ENCODE measurements at places on chromosomes 11 and 22.

GRCh38 chr11:17864478-17864941 lies 129.9 kb downstream of the KCNC1 start:
- no peak for DNase-seq

GRCh38 chr11:111631666-111632039 lies 29.4 kb downstream of the SIK2 start:
- DNase-seq: peak; percentile 87

DNA sequence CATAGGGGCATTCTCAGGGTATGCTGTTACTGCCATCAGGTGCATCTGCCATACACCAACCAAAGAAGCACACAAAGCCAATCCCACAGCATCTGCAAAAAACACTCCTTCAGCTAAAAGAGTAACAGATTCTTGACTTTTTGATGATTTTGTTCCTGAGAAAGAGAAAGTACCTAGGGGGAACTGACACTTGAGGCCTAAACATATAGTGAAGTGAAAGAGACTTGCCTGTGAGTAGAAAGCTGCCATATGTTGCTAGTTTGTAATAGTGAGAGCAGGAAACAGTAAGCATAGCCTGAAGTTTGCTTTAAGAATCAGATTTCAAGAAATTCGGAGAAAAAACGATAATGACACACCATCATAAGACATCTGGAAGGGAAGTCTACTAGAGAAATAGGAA lies 97.9 kb upstream of the CTSC start:
- no peak for DNase-seq

- DNase-seq: peak; percentile 25
Measured at GRCh38 chr22:38104084-38104483, 6.4 kb downstream of the BAIAP2L2 start.

DNA sequence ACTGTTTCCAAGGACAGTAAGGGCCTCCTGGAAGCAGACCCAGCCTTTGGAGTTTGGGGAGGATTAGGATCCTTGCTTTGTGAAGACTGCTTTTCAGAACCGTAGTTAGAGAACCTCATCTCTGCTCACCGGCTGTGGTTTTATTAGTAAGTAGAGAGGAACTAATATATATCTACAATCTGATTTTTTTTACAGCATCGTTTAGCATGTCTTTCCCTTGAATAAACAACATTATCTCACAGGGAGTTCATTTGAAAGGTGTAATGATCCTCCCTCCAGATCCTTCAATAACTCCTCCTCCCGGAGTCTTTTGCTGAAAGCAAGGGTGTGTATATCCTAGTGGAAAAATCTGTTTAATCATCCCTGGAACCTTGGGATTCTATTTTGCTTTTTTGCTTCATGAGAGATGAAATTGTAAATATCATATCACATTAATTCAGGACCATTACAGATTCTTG lies 132.7 kb downstream of the DBX1 start:
- no peak for DNase-seq

GRCh38 chr22:34986523-34986922 lies 79.4 kb upstream of the ISX start:
- DNase-seq: no peak

DNA sequence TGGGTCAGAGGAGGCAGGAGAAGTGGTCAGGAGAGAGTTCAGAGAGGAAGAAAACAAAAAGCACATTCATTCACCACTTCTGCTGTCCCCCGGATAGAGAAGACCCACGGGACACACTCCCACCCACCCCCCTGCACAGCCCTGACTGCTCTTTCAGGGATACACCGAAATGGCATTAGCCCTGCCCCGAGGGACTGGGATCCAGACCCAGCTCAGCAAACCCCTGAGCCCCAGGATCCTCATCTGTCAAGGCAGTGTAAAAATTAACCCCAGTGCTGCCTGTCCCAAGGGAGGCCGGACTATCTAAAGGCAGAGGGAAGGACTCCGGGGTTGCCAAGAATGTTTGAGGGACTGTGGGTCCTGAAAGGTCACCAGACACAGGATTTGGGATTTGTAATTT lies 31.2 kb downstream of the TPBGL start:
- DNase-seq: no peak

DNA sequence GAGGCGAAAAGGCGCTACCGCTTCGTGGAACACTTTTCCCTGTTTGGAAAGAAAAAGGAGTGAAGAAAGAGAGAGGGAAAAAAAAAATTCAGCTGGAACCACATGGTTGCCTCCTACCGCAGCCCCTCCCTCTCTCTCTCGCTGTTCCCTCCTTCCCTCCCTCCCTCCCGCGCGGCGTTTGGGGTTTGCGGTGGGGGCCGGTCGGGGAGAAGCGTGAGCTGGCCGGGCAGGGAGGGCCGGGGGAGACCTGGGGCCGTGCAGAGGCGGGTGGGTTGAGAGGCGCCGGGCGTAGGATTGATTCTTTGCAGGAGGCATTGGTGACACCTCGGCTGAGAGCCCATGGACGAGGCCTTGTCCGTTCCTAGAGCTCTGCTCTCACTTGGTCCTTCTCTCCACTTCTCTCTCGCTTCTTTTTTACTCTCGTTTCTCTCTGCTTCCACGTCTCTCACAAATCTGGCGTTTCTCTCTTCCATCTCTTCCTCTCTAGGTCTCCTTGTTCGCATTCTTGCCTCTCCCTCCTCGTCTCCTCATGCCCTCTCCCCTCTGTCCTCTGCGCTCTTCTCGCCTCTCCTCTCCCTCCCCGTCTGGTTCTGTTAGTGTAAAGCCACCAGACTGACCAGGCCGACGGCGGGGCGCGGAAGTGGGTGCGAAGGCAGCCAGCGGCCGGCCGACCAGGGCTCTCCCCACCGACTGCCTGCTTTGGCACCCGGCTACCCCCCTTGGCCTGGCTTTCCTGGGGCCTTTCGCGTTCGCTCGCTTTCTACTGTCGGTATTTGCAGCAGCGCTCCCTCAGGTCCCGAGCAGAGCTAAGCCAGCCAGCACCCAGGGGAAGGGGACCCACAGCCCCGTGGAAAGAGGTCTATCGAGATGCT lies at the start of gene CLMP:
Gene CLMP (minus strand): TSS at position 61 of the 872 bp plus-strand sequence. CDS start 308 bp downstream, outside the sequence.
- DNase-seq: peak; percentile 77

GRCh38 chr11:92922731-92923130 lies 46.7 kb upstream of the MTNR1B start:
- DNase-seq: no peak

DNA sequence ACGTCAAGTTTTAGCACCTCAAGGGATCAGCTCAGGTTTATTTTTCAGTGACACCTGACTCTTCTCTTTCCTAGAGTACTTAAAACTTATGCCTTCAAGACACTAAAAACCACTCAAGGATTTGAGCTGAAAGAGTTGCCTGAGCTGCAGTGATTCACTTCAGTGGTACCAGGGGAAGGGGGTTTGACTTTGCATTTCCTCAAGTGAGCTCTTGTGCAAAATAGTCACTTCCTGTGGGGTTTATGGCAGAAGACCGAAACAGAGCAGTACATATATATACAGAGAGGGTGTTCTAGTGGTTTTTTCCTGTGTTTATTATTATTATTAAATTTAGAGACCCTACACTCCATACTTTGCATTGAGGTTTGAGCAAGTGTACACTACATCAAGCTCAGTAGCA lies 60.7 kb downstream of the DBX1 start:
- no peak for DNase-seq

GRCh38 chr22:42932857-42933484 lies 75.9 kb upstream of the ARFGAP3 start:
- peak; percentile 46 for DNase-seq

DNA sequence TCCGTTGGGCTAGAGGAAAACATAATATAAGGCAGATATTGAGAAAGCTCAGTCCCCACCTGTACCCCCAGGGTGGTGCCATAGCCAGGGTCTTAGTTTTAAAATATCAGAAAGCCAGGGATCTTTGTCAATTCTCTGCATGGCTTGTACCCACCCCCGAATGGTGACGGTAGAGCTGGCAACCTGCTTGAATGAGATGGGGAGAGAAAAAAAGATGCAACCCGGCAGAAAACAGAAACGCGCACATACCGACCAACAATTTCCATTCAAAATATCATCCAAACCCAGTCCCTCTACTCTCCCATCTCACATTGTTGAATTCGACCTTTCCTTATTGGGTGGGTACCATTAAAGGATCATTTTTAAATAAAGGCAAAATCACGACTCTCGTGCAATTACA lies 543.9 kb downstream of the MIAT start:
- no peak for DNase-seq

GRCh38 chr11:99671808-99672409 lies 651.2 kb downstream of the CNTN5 start:
- no peak for DNase-seq

GRCh38 chr22:49116486-49117120 lies 711.1 kb downstream of the BRD1 start:
- DNase-seq: no peak

GRCh38 chr11:72084965-72085364 lies 4.3 kb downstream of the LRRC51 start:
- no peak for DNase-seq

GRCh38 chr11:111765320-111765983 lies 737 bp downstream of the PPP2R1B start:
- DNase-seq: no peak

- DNase-seq: peak; percentile 58
Measured at GRCh38 chr11:24760681-24761080, 263.8 kb downstream of the LUZP2 start.

- DNase-seq: peak; percentile 16
Measured at GRCh38 chr11:2813141-2813908, 72.2 kb downstream of the CDKN1C start.

GRCh38 chr11:61730240-61730994 lies 22.0 kb upstream of the MYRF start:
- DNase-seq: no peak

- DNase-seq: no peak
Measured at GRCh38 chr11:370070-370941, 1.0 kb downstream of the B4GALNT4 start.

GRCh38 chr11:129544691-129545090 lies 169.0 kb downstream of the BARX2 start:
- DNase-seq: no peak

DNA sequence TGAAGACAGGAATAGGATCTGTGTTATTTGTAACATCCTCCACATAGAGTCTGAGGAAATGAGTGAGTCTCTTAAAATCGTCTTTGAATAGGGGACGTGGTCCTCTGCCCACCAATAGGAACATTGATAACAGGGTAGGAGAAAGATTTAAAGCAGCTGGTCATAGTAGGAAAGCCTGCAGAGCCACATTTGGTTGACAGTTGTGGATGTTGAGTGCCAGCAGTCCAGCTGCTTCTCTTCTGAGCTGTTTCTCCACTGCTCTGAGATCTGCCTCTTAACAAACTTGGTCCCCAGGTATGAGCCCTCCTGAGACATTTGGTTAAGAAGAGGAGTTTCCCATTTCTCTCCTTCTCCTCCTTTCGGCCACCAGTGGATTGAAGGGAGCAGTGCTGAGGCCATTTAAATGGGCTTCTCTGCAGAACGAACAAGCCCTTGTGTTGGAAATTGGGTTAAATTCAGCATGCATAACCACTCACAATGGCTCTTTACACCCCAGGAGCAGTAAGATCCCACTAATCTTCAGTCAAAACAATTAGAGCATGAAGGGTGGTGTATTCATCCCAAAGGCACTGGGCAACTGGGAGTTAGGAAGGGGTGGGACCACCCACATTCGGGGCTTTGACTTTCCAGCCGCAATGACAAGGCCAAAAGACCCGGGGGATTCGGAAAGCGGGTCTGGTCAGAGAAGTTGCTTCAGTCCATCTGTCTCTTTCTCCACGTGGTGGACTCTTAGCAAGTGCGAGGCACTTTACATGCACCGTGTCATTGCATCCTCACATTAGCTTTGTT lies 32.3 kb downstream of the MIAT start:
- DNase-seq: no peak

DNA sequence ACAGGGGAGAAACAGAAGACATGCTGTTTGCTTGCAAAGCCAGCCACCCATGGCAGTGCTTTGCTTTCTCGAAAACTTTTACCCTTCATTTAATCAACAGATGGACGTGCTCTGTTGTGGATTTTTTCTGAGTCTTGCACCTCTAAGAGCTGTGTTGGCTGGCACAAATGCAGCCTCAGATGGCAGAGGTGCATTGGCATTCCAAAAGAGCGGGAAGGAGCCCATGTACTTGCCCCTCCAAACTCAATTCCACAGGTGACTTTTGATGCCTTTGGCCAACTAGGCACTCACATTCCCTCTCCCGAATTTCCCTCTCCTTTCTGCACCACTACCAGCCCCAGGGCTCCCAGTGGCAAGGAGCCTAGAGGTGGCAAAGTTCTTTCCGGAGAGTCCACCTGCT lies 1.2 kb downstream of the KIRREL3 start:
- DNase-seq: no peak

DNA sequence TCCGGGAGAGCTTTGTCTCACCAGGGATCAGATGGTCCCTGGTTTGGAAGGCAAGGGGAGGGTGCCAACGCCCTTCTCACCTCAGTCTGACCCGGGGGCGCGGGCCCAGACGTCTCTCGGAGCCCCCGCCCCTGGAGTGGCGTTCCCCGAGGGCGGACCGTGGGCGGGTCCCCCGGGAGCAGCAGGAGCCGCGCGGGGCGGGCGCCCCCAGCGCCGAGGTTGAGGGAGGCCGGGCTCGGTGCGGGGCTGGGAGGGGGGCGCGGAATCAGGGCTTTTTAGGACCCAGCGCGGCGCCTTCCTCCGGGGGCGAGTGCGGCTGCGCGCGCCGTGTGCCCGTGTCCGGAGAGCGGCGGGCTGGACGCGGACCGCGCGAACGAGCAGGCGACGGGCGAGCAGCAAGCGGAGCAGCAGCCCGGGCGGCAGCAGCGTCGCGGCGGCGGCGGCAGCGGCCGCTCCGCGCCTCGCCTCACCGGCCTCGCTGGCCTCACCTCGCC lies at the start of gene KCNC1:
Gene KCNC1 (plus strand): TSS at position 364 of the 494 bp plus-strand sequence. CDS start 1,222 bp downstream, outside the sequence.
- DNase-seq: peak; percentile 43

DNA sequence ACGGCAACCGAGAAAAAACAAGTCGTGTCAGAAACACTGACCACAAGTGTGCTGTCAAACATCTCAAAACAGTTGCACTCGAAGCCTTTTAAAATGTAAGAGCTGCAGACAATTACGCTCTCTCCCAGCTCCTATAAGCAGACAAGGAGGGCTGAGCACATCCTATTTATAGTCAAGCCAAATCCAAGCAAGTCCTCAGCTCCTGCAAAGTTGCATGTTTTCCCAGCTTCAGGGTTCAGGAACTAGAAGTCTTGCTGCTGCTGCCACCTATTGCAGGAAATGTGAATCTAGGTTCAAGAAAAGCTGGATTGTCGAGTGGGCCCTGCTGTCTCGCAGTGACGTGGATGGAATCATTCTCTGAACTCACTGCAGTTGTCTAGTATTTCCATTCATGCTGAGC lies 15.5 kb downstream of the EFCAB6 start:
- DNase-seq: peak; percentile 58

- no peak for DNase-seq
Measured at GRCh38 chr22:27803841-27804415, 2.4 kb upstream of the MN1 start.

All from cardiac fibroblast (primary cell).